ENCODE measurements at places on chromosomes 13 and 19.

DNA sequence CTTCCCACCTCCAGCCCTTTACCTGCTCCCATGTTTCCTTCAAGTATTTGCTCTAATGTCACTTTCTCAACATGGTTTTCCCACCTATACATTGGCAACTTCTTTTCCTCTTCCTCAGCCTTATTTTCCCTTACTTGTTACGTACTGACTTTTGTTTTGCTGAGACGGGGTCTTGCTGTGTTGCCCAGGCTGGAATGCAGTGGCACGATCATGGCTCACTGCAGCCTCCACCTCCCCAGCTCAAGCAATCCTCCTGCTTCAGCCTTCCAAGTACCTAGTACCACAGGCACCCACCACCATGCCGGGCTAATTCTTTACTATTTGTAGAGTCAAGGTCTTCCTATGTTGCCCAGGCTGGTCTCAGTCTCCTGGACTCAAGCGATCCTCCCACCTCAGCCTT, 5.0 kb downstream of the PRODH2 start:
- no peak for DNase-seq

DNA sequence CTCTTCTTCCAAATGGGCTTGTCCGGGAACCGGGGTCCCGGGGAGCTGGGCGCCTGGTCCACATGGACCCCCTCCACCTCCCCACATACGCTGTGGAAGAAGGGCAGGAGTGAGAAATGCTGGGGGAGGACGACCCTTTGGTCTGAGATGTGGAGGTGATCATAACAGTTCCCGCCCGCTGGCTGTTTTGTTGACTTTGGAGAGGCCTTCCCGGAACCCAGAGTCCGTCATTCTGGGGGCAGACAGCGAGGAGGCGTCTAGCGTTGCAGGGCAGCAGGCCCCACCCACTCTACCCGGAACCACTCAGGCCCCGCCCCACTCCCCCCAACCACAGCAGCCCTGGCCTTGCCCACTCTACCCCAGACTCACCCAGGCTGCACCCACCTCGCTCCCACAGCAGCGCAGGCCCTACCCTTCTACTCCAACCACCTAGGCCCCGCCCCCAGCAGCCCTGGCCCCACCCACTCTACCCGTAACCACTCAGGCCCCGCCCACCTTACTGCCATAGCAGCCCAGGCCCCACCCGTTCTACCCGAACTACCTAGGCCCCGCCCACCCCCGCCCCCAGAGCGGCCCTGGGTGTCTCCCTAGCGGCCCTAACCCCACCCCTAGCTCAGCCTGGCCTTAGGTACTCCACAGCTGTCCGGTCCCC, 7.1 kb downstream of the GPR108 start:
- DNase-seq = peak; percentile 93

GRCh38 chr19:33114312-33114711, 17.6 kb upstream of the WDR88 start:
- no peak for DNase-seq

GRCh38 chr13:91168386-91168711, 179.1 kb upstream of the MIR17HG start:
- DNase-seq = no peak

DNA sequence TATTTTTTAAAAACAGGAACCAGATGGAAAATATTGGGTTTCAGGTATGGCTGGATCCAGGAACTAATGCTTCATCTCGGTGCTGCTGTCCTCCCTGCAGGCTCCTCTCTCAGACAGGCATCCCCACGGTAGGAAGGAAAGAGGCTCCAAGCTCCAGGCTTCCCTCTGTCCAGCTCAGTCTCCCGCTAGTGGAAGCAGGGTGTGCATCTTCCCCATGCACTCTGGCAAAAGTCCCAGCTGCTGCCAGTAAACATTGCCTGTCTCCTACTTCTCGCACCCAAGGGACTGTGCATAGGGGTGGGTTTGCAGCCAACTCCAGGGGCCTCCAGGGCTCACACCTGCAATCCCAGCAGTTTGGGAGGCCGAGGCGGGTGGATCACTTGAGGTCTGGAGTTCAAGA, 29.2 kb downstream of the IL12RB1 start:
- DNase-seq = no peak

- DNase-seq = peak; percentile 12
These were observed 6.5 kb upstream of the ZNF708 start for GRCh38 chr19:21335721-21336120.

DNA sequence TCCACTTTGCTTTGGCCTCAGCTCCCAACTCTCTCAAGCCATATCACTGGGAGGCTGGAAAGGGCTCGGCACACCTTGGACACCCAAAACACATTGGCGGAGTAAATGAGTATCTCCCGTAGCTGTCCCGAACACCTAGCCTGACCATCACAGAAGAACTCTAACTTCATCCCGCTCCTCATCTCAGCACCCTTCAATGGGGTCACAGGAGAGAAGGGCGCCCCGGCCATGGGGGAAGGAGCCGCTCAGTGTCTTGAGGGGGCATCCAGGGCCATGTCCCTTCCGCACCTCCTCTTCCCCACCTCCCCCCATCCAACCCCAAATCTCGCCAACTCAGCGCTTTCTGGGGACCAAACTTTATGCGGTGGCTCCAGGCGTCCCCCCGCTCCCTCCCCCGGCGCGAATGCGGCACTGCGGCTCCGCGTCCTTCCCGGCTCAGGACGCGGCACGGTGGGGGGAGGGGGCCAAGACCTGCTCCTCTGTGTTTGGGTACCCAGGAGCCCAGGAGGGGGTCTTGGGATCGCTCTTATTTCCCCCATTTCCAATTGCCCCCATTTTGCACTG, 3.0 kb downstream of the KCNC3 start:
- no peak for DNase-seq

GRCh38 chr13:33070713-33071112, 54.5 kb downstream of the KL start:
- DNase-seq = no peak

GRCh38 chr19:16559780-16560276, 12.4 kb downstream of the SLC35E1 start:
- DNase-seq = no peak

GRCh38 chr19:16232127-16232526, 34.4 kb downstream of the AP1M1 start:
- DNase-seq = no peak

GRCh38 chr19:13554506-13555240, 48.4 kb upstream of the CACNA1A start:
- no peak for DNase-seq

DNA sequence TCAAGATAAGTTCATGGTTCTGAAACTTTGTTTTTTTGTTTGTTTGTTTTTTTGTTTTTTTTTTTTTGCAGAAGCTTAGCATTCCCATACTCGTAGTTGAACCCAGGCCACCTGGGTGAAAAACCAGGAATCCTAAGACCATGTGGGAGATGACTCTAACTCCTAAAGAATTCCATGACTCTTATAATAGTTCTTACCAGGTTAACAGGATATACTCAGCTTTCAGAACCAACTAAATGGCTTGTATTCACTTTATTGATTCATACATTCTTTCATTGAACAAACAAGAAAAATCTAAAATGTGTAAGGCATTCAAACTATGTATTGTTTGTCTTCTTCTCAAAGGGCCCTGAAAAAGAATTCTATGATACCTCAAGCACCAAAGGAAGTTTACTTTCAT, 40.5 kb upstream of the KLF5 start:
- DNase-seq = no peak

Measured in hematopoietic multipotent progenitor cell treated with erythropoietin and hydrocortisone succinate and interleukin-3 and kit ligand, for 4 days (in vitro differentiated cells).